Adipocyte (in vitro differentiated cells): ENCODE measurements at places on chromosomes 16 and 17.

- DNase-seq: no peak
These were observed 5.4 kb downstream of the TNP2 start for GRCh38 chr16:11263737-11264136.

DNA sequence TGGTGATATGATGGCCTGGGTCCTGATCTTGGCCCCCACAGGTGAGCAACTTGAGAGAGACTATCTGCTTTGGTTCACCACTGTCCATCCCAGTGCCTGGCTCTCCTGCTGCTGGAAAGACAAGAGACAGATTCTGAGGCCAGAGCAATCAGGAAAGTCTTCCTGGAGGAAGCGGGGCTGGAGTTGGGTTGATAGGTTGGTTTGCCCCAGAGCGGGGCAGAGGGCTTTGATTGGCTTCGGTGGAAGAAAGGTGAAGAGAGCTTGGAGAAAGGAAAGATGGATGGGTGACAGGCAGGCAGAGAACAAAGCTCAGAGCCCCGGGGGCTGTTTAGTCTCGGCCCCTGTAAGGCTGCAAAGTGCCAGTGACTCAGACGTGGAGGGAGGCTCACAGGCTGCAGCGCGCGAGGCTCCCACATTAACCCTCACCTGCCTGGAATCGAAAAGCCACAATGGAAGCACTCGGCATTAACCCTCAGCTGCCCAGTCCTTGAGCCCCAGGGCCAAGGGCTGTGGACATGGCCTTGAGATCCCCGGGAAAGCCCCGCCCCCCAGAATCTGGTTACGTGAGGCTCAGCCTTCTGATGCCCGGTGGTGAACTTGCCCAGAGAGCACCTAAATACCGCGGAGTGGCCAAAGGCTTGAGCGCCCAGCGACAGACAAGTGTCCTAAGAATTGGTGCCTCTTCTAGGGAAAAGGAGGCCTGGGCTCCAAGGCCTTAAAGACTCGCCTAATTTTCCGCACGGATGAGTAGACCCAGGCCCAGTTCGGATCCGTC lies 996 bp upstream of the CPNE2 start:
- DNase-seq: peak; percentile 48

DNA sequence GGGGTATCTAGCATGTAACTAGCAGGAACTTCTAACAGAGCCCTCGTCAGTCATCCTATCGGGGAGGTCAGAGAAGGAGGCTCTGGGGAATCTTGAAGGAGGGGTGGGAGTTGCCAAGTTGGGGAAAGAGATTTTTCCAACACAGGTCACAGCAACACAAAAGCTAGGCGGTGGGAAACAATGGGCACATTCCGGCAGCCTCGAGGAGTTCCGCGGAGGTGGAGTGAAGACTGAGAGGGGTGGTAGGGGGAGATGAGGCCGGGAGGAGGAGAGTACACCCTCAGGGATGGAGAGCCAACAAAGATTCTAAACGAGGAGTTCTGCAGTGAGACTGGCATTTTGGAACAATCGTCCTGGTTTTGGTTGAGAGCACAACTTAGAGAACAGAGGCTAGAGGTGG lies 13.5 kb upstream of the CALB2 start:
- no peak for DNase-seq

GRCh38 chr17:63425483-63425882 lies 20.6 kb downstream of the CYB561 start:
- DNase-seq: peak; percentile 95

- DNase-seq: no peak
These were observed 22.9 kb downstream of the GDE1 start for GRCh38 chr16:19499006-19499405.

DNA sequence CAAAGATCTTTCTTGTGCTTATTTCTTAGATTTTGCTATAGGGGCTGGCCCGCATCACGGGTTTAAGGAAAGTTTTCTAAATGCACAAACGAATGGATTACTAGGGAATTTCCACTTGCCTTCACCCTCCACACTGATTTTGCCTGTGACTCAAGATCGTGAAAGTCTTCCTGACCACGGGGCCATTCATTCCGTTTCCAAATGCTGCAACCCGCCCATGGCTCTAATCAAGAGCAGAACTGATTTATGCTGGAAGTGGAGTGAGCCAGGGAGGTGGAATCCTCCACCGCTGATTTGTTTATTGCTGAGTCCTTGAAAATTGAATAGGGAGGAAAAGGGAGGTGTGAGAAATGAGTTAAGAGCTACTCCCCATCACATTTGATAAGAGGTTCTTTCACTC lies 52.4 kb downstream of the CA10 start:
- no peak for DNase-seq

DNA sequence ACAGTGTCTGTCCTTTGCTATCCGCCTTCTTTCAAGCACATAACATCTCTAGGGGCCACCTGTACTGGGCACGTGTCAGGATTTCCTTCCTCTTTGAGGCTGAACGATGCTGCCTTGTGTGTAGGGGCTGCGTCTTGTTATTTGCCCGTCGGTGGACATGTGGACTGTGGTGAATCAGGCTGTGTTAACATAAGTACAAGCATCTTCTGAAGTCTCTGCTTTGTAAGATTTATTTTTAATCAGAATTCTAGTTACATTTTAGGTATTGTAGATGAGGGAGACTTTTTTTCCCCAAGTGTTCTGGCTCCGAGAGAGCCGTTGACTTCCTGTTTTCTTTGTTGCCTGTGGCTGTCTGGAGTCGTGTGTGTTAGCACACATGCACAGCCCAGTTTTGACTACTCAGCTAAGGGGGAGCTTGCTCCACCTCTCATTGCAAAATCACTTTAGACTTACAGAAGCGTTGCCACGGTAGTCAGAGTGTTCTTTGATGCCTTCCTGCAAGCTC lies 26.1 kb downstream of the SPG7 start:
- peak; percentile 38 for DNase-seq

- peak; percentile 94 for DNase-seq
These were observed 265.5 kb downstream of the PARN start for GRCh38 chr16:14364386-14365199.

GRCh38 chr17:6959700-6960099 lies 36.1 kb upstream of the ALOX12 start:
- no peak for DNase-seq

GRCh38 chr16:49075709-49076108 lies 205.9 kb downstream of the CBLN1 start:
- DNase-seq: no peak

DNA sequence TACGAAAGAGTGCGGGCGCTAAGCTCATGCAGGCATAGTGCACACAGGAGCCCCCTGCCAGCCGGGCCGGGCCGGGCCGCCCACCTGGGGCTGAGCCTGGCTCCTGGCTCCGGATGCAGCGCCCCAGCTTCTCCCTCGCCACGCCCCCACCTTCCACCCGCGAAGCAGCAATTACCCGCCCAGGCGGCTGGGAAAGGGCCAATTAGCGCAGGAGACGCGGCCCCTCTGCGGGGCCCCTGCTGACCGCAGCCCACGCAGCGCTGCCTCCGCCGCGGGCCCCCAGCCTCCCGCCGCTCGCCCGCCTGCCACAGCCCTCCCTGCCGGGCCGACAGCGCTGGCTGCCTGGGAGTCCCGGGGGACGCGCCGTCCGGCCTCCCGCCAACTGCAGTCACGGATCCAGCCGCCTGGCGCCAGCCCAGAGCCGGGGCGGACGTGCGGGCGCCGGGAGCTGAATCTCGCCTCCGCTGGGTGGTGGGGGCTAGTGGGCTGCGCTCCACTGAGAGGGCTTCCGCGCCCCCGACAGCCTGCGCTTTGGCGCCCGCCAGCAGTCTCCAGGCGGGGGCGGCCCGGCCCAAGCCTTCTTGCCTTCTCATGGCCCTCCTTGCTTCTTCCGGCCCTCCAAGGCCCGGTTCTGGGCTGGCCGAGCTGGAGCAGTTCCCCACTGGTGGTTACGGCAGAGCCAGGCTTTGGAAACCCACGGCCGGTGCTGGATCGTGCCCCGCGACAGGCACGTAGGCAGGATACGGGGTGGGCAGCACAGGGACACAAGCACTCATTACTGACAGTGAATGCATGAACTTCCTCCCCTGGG lies 14.9 kb upstream of the CBFB start:
- DNase-seq: peak; percentile 89

DNA sequence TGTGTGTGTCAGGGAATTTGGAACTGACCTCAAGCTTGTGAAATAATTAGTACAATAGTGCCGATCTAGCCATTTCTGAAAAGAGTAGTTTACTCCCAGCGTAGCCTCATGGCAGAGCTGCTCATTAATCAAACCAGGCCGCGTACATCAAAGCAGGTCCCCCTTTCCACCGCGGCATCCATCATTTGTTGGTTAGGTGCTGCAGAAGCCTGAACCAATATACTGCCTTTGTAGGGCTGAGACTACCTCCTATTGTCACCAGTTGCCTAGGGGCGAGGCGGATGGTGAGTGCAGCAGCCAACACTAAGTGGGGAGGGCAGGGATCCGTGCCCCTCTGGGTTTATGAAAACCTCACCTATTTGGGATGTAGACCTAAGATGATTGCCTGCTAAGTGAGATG lies 264.1 kb downstream of the TMEM114 start:
- no peak for DNase-seq

DNA sequence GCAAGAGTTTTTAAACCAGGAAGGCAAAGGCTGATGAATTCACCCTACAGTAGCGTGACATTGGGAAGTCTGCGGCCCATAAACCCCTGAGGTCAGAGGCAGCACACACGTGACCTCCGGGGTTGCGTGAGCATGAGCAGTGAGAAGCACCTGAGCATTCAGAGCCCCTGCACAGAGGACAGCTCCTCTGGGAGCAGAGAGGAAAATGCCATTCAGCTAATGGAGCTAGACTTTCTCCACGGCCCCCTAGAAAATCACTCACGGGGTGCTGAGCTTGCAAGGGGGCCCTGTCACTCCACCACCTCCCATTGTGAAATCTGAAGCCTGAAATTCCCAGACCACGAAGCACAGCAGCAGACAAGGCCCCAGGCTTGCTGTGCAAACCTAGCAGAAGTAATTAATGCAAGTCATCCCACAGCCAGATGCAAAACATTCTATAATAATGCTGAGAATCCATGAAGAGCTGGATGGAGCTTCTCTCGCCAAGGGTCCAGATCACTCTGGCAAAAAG lies 114.9 kb upstream of the RCVRN start:
- peak; percentile 42 for DNase-seq

DNA sequence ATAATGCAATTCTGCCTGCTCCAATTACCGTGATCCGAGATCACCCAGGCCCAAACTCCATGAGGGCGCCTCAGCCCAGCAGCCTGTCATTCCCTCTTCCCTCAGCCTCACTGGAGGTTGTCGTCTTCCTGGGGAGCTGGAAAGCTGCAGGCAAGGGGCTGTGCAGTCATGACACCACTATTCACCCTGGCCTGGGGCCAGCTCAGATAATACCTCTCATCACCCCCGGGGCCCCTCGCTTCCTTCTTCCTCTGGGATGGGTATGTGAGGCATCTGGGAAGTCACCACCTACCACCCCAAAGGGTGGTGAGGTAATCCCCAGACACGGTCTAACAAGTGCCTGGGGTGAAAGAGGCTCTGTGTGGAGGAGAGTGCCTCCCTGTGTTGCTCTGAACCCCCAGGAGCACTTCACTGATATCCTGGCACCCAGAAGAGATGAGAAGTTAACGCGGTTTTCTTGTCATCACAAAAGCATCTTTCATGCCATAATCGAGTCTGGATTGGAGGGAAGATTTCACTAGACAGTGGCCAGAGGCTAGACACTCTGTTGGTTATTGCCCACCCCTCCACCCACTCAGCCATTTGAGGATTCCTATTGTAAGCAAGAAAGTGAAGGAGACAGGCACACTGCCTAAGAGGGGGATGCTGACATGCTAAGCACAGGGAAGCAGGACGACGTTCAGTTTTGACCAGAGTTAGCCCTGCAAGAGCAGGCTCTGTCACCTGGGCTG lies 18.4 kb downstream of the CFAP20 start:
- DNase-seq: peak; percentile 15

DNA sequence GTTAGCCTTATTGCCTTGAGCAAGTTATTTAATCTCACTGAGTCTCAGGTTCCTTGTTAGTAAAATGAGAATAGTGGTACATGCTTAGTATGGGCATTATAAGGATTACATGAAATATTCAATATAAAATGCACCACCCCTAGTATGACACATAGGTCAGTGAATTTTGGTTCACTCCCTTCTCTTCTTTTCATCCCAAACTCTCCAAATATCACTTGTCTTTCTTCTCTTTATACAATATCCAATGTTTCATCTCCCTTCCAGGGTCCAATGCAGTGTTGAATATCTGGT lies 28.4 kb upstream of the CCL2 start:
- DNase-seq: no peak

DNA sequence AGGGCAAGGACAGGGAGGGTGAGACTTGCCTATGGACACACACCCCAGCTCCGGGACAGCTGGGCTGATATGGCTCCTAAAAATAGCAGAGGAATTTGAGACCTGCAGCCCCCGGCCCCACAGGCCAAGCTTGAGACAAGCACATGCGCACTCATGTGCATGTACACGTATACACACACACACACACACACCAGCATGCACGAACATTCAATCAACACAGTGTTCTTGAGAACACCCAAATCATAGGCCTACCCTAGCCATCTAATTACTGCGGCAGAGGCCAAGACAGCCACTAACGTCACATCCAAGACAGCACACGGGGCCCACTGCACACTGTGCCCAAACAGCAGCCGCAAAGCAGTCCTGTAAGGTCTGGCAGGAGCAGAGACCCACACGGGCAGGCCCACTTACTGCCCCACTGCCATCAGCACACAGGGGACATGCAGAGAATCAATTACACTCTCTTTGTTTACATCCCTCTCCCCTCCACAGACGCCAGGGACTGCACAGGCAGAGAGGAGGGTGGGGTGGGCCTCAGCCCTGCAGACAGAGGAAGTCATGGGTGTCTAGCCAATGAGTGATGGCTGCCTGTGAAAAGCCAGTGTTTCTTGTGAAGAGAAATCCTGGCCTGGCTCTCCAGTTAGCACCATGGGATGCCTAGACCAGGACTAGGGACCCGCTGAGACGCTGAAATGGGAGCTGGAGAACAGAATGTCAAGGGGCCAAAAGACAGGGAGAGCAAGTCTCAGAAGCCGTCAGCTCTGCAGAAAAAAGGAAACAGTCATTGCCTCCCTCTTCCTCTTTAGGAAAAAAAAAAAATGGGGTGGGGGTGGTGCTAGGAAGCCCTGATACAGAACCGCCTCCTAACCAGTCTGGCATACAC lies 39.3 kb downstream of the MYO18A start:
- no peak for DNase-seq

GRCh38 chr17:79779661-79780365 lies 1.9 kb downstream of the CBX2 start:
- no peak for DNase-seq
